Muscle of arm (tissue), 14 donors: ENCODE measurements at places on chromosomes 13 and 19.

GRCh38 chr13:75175575-75175974 is 306.4 kb downstream of the TBC1D4 start:
- DNase-seq = no peak

DNA sequence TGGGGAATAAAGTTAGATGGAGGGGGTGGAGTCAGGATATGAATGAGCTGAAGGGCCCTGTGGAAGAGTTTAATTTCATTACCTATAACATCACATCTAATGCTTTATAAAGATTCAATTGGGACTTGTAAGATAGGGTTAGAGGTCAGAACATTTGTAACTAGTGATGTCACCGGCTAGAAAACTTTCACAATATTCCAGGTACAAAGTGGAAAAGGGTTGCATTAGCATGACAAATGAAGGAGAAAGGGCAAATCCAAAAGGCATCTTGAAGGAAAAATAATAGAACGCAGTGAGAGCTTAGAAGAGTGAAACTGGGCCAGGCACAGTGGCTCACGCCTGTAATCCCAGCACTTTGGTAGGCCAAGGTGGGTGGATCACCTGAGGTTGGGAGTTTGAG is 7.6 kb downstream of the MBNL2 start:
- DNase-seq = no peak

- DNase-seq = no peak
Measured at GRCh38 chr19:39971380-39972035, 543 bp downstream of the PSMC4 start.

- no peak for DNase-seq
Measured at GRCh38 chr13:97945792-97946419, 7.6 kb upstream of the IPO5 start.

GRCh38 chr13:26062853-26063444 is 11.1 kb upstream of the SHISA2 start:
- peak; percentile 75 for DNase-seq

DNA sequence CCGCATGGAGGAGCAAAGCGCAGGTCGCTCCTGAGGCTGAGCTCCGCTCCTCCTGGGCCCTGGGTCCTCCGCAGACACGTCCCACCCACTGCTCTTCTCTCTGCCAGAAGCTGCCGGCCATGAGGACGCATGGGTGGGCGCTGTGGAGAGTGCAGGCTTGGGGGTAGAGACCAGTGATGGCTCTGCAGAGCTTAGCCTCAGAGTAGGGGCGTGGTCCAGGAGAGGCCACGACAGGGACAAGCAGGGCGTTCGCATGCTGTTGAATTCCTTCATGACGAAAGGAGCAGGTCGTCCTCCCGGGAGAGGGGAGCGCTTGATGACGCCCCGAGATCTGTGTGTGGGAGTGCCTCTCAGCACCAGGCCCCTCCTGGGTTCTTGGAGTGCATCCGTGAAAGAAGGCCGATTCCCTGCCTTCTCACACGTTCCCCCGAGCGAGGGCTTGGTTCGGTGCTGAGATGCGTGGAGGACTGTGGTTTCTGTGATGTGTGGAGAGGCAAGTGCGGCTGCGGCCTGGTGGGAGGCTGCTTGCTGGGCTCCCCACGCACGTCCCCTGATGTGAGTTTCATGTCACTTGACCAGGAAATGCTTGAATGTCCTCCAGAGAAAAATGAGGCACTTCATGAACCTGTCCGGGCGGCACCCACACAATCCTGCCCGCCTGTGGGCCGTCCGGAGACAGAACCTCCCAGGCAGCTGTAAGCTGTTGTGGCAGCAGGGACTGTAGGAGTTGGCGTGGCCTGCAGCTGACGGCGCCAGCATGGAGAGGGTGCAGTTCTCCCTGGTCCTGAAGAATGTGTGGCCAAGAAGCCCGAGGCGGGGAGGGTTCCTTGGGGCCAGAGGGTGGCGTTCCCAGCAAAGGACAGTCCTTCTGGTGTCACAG is 4.5 kb downstream of the SF3A2 start:
- no peak for DNase-seq

DNA sequence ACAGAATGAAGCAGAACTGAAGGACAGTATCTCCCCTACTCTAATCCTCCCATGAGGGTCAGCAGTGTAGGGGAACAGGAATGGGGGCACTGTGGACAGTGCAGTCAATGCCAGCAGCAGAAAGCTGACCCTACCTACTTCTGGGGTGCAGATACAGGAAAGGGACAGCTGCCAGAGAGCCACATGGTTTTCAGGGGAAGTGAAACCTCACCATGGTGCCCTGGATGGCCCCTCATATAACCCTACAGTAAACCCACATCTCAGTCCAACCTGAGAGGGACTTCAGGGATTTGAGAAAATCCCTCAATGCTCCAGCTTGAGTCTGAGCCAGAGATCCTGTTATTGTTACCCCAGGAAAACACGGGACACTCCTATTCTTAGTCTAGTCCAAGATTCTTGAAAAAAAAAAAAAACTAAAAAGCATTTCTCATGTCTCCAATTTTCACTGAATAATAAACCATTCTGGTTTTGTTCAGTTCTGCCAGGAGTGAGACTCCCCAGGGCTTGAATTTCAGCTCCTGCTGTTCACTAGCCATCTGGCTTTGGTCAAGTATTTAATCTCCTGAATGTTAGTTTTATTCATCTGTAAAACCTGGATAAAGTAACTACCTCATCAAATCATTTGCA is 511.6 kb upstream of the ARGLU1 start:
- DNase-seq = peak; percentile 57

GRCh38 chr19:1220976-1221903 is 15.7 kb downstream of the STK11 start:
- DNase-seq = peak; percentile 66

- no peak for DNase-seq
Measured at GRCh38 chr19:45354241-45354842, 13.8 kb downstream of the KLC3 start.

- no peak for DNase-seq
Measured at GRCh38 chr19:35562336-35562735, 1.1 kb downstream of the ATP4A start.

- peak; percentile 16 for DNase-seq
Measured at GRCh38 chr13:57665481-57665880, 33.9 kb downstream of the PCDH17 start.

DNA sequence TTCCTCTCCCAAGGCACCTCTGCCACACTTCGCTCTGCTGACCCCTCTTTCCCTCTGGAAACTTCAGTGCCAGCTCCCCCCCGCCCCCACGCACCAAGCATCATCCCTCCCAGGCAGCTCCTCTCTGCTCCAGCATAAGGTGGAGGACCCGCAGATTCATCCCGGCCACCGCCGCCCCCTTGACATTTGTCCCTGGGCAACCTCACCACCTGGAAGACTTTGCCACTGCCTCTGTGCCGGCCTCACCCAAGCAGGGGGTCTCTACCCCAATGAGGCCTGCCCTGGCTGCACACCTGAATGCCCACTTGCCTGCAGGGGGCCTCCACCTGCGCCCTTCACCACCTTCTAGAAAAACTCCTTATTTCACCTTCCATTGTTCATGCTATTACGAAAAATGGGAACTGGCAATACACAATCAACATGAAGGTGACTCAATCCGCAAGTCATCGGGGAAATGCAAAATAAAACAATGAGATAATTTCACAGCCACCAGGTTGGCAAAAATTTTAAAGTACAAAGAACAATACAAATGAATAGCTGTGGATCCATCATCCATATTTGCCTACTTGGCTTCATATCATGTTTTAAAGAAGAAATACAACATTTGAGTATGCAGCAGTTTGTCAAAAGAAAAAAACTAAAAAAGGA is 21.9 kb downstream of the CCNE1 start:
- no peak for DNase-seq

- no peak for DNase-seq
Measured at GRCh38 chr13:38394777-38395496, 45.3 kb downstream of the UFM1 start.

DNA sequence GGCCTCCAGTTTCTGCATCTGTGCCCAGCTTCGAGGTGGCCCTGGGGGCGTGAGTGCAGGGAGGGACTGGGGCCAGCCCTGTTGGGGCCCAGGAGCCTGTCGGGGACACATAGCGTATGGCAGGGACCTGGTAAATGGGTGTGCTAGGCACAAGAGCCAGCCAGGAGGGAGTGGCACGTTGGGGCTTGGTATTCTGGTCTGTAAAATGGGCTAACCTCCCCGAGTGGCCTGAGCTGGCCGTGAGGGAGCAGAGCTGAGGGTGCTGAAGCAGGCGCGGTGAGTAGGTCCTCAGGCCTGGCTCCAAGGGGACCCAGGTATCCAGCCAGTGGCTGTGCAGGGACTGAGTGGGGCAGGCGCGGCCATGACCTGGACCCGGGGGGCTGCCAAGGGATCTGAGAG is 4.3 kb downstream of the PTOV1 start:
- no peak for DNase-seq

GRCh38 chr13:99279637-99280036 is 21.5 kb upstream of the GPR18 start:
- no peak for DNase-seq

DNA sequence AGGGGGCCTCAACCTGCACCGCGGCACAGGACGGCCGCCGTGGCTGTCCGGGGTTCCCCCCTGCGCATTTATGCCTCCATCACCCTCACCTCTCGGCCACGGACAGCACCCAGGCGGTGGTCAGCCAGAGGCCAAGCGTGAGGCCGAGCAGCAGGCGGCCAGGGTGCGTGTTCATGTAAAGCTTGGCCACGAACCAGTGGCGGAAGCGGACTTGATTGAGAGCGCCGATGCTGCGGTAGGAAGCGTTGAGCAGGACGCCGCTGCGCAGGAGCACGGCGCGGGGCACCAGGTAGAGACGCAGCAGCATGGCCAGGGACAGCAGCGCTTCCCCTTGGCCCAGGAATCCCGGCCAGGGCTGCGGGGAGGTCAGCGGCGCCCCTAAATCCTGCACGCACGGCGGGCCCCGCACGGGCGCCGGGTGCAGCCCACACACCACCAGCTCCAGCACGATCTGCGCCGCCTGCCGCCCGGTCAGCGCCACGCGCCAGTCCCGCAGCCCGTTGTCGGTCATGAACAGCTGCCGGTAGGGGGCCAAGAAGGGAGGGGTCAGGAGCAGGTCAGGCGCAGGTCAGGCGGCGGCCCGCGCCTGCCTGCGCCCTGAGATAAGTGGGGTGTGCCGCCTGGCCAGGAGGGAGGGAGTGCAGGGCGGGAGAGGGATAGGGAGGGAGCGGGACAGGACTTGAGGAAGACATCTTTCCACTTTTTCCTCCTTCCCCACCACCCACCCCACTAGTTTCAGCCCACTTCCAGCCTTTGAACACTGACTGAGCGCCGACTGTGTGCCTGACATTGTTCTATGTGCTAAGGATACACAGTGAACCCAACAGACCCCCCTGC is 6.5 kb downstream of the KCNN4 start:
- DNase-seq = peak; percentile 62

DNA sequence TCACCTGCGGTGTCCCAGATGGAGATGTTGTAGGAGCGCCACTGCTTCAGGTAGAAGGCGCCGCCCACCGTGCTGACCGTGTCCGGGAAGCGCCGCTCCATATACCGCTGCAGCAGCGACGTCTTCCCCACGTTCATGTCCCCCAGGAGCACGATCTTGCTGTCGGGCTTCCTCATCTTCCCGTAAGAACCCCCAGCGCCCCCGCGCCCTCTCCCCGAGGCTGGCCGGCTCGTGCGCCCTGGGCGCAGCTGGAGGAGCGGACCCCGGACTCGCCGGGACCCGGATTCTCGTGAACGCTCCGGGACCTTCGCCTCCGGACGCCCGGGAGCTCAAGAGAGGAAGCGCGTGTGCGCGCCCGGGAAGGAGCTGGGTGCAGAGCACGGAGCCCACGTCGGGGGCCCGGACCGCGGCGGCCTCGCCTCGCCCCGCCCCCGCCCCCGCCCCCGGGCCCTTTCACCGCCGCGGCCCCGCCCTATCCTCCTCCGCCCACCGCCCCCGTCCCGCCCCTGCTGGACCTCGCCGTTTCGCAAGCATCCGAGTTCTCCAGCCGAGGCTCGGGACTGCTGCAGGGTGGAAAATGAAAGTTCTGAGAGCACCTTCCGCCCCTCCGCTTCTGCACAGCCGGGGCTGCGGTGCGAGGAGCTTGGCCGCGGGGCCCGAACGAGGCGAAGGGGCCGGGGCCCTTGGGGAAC is at the start of gene RAB20:
TSS of gene RAB20 (minus strand) at position 379 of the 692 bp plus-strand sequence. CDS start at position 176, 203 bp downstream.
- DNase-seq = peak; percentile 74
